ENCODE measurements at places on chromosomes 16 and 17. TPM values are rescaled to one million over a fixed set of nuclear protein-coding genes. Genes with fewer than 3 reads are reported as not detected.

GRCh38 chr17:2253768-2254406 is 49.7 kb downstream of the SMG6 start:
- no peaks in the 10 kb centered on the region for H3K4me1 ChIP-seq
- DNase-seq: no peak
- H3K27ac ChIP-seq: no peak overlapping the region
- no peaks in the 10 kb centered on the region for H3K36me3 ChIP-seq

DNA sequence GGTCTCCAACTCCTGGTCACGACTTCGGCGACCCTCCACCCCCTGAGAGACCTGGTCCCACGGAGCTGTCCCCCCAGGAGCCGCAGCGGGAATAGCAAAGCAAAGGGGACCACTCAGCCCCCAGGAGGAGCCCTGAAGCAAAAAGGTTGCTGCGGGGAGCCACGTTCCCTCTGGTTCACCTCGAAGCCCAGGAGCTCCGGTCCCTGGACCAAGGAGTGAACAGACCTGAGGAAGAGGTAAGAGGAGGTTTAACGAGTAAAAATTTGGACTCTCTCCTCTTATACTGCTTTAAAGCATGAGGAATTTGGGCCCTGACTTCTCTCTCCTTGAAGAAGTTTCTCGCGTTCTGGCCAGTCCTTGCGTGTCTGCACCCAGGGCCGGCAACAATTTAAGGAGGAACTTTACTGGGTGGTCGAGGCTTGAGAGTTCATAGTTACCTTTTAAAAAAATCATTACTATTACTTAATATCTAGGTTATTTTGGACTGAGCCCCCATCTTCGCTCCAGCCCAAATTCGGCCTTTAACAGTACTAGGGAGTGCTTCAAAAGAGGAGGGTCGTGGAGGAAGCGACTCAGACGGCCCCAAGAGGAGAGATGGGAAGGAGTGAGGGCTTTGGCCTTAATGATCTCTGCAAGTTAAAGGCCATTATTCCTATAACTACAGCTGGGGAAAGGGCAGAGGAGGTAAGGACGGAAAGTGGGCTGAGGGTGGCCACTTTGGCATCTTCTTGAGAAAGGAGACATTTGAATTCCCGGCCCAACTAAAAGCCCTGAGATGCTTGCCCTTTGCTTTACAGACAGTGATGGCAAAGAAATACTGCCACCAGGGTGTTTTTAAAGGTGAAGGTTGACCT is 16.9 kb upstream of the HOXB9 start:
- no peaks in the 10 kb centered on the region for H3K36me3 ChIP-seq
- DNase-seq: no peak
- H3K27me3 ChIP-seq: no peaks in the 10 kb centered on the region
- H3K27ac ChIP-seq: no peak overlapping the region
- H3K4me1 ChIP-seq: no peaks in the 10 kb centered on the region
- no peak overlapping the region for H3K4me3 ChIP-seq

NPIPA8 gene
- not detected for total RNA-seq

MYH2 gene
- total RNA-seq: not detected

CIITA gene
- total RNA-seq: not detected

All from PC-3 (cell line).